COLO829 (cell line): ENCODE measurements at places on chromosomes 12 and 14.
A peak's percentile ranks its signal among the peaks of the same experiment; 100 is the strongest.

GRCh38 chr12:76176940-76177339 is 92.5 kb upstream of the NAP1L1 start:
- peak; percentile 18 for DNase-seq

DNA sequence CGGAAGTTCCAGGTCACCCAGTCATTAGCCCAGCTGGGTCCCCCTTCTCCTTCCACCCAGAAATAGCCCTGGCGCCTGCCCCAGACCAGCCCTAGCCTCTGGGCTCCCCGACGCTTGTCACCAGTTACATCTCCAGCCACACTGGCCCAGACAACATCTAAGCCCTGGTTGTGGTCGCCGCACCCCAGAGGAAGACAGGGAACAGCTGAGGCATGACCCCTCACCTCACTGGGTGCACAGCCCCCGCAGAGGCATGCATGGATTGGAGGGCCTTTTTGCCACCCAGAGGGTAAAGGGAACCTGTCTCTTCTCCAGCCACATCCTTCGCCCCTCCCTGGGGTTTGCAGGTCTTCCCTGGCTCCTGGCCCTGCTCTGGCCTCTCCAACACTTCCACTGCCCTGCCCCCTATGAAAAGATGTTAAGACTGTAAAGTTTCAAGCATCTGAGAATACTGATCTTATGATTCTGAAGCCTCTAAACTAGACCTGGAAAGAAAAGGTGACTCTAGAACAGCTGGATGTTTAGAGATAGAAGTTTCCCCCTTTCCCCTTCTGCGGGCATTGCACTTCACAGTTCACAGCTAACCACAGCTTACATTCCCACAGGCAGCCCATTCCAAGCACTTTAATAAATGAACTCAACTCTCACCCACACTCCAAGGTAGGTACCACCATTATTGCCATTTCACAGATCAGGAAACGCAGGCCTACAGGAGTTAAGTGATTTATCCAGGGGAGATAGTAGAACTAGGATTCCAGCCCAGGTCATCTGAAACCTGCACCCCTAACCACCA is 14.7 kb downstream of the TMEM119 start:
- DNase-seq, result no peak

- no peak for DNase-seq
These were observed 10.8 kb upstream of the DUSP6 start for GRCh38 chr12:89363084-89363483.

DNA sequence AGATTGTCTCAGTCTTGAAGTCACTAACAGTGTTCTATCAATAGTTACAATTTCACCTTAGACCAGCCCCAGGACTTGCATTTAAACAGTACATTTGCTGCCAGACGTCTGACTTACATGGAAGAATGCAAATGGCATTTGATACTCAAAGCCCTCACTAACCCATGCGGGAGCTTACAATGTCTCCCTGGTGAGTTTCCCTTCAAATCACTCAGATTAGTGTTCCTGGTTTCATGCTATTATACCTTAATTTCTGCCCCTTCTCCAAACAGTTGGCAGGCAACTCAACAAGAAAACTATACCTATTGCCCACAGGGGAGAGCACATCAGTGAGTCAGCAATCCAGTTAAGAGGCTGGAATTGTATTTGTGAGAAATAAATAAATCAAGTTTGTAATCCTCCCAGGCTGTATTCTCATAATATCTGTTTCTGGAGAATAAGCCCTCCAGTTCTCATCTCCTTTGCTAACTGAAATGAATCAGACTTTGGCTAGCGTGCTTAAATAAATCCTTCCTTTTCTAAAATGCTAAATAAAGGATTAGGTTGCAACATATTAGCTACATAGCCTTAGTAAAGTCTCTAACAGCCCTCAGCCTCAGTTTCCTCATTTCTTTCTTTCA is 23.7 kb downstream of the GSTZ1 start:
- no peak for DNase-seq

GRCh38 chr12:27817766-27818165 is 37.7 kb upstream of the MANSC4 start:
- DNase-seq, result no peak

GRCh38 chr14:49582113-49582977 is 3.8 kb downstream of the RPS29 start:
- DNase-seq, result no peak
